ENCODE measurements at places on chromosomes 2 and 18.

GRCh38 chr2:68436270-68436669 is 30.8 kb downstream of the FBXO48 start:
- DNase-seq, result no peak

DNA sequence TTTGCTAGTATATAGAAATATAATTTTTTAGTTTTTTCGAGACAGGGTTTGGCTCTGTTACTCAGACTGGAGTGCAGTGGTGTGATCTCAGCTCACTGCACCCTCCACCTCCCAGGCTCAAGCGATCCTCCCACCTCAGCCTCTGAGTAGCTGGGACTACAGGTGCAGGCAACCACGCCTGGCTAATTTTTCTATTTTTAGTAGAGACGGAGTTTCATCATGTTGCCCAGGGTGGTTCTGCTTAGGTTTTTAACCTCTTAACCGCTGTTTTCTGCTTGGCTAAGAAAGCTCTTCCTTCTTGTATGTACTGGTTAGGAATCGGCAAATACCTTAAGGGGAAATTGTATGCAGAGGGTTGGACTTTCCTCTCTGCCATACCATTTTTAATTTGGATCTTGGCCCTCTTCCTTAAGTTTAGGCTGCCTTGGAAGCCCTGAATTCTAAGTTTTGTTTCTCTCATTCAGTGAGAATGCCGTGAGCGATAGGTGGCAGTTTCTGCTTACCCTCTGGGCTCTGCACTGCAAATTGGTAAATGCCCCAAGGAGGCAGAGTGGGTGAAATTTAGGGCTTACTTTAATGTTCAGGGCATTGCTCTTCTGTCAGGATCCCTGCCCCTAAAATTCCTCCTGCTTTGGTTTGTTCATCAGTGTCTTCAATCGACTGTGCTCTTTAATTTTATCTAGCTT is 32.3 kb downstream of the EML6 start:
- no peak for DNase-seq

GRCh38 chr2:88770016-88770415 is 78.5 kb downstream of the RPIA start:
- DNase-seq, result no peak

DNA sequence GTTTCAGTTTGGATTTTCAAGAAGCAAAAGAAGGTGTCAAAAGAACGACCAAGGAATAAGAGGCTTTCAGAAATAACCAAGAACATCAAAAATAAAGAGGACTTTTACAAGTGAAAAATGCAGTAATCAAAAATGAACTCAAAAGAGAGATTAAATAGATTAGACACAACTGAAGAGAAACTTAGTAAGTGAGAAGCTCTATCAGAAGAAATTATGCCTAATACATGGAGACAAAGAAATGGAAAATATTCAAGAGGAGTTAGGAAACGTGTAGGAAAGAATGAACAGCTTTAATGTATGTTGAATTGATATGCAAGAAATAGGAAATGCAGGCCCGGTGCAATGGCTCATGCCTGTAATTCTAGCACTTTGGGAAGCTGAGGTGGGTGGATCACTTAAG is 145.8 kb downstream of the ACOXL start:
- no peak for DNase-seq

- no peak for DNase-seq
These were observed 33.3 kb upstream of the LGALSL start for GRCh38 chr2:64420677-64421076.

- no peak for DNase-seq
These were observed 224.7 kb downstream of the SLC8A1 start for GRCh38 chr2:40227210-40227609.

- DNase-seq, result no peak
These were observed 20.3 kb downstream of the ABCB11 start for GRCh38 chr2:169010633-169011460.

- DNase-seq, result no peak
These were observed 207.0 kb upstream of the VWC2L start for GRCh38 chr2:214203744-214204289.
